ENCODE measurements at places on chromosomes 2 and 18. TPM values are rescaled to one million over a fixed set of nuclear protein-coding genes. Genes with fewer than 3 reads are reported as not detected.

GRCh38 chr18:34707670-34708069 lies 2.4 kb upstream of the DTNA start:
- DNase-seq, result no peak

DNA sequence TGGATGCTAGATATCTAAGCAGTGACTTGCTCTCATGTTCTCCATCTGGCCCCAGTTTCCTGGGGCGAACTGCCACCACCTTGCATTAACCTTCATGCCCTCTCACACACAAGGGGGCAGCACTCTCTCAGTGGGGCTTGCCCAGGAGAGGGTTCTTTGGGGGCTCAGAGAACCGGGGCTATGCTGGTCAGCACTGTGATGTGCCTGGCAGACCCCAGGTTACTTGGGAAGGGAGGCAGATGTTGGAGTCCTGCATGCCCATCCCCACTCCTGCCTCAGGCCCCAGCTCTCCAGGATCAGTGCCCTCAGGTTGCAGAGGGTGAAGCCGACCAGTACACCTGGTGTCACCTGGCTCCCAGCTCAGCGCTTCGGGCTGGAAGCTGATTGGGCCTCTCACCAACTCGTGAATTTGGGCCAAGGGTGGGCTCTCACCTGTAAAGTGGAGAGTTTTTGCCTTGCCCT lies 396.2 kb upstream of the HS6ST1 start:
- no peak for DNase-seq

- DNase-seq, result no peak
These were observed 33.4 kb downstream of the EMX1 start for GRCh38 chr2:72950558-72951255.

- DNase-seq, result no peak
These were observed 1189.1 kb upstream of the NXPH2 start for GRCh38 chr2:139969323-139969722.

DNA sequence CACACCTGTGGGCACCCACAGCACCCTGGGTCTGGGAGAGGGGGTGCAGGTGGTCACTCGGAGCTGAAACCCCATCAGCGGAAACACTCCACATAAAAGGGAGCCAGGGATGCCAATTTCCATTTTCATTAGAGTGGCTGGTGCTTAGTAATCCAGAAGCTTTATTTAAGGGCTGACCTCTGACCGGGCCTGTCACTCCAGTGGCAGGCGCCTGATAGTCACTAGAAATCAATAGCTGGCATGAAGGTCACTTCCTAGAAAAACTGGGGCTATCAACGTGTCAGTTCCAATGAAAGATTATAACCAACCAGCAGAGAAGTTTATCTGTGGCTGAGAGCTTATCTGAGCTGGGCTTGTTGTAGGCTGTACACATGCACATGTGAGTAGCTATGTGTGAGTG lies 333.7 kb upstream of the SKOR2 start:
- DNase-seq, result no peak

XDH gene
- 0.13 TPM for total RNA-seq

All from Right ventricle myocardium superior (tissue), 1 donor.